ENCODE measurements at places on chromosomes 13 and 19. TPM values are rescaled to one million over a fixed set of nuclear protein-coding genes. Genes with fewer than 3 reads are reported as not detected.

The LCP1 gene
- 1,321 TPM for total RNA-seq

The ZNF730 gene
- 1.3 TPM for total RNA-seq

The ZSWIM4 gene
- total RNA-seq = 8.4 TPM

The SHISA2 gene
- 0.45 TPM for total RNA-seq

The ZNF626 gene
- total RNA-seq = 7.0 TPM

The GIPR gene
- 9.2 TPM for total RNA-seq

Measured in activated CD8-positive, alpha-beta T cell treated with anti-CD3 and anti-CD28 coated beads, Interleukin-2, amount 10 ng/mL, durations not matched to agents 7 days and 5 days (primary cell).